Activated CD4-positive, alpha-beta T cell treated with anti-CD3 and anti-CD28 coated beads for 24 hours (primary cell): ENCODE measurements at places on chromosomes 13 and 19.

DNA sequence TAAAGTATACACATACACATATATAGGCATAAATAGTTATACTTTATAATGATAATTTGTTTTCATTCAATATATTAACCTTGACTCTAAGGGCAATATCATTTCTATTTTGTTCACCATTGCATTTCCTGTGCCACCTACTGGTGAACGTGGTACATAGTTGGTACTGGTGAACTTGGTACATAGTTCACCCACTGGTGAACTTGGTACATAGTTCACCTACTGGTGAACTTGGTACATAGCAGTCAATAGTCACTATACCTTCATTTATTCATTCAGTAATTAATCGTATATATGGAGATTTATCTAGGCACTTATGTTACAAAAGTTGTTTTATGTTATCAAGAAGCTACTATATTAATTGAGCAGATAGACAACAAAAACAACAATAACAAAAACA lies 172.6 kb upstream of the ATXN8OS start:
- no peak for DNase-seq

- no peak for DNase-seq
These were observed 65.2 kb downstream of the SOX1 start for GRCh38 chr13:112132142-112132541.

DNA sequence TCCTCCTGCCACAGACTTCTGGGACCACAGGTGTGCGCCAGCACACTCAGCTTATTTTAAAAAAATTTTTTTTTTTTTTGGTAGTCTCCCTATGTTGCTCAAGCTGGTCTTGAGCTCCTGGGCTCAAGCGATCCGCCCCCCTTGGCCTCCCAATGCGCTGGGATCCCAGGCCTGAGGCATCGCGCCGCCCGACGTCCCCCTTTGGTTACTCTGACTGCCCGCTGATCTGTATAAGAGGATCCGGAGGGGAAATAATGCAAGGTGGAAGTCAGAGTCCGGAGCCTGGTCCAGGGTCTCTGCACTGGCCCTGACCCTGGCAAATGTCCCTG lies 486 bp upstream of the ZNF805 start:
- DNase-seq = no peak

GRCh38 chr13:40626977-40627376 lies 39.5 kb downstream of the FOXO1 start:
- no peak for DNase-seq

GRCh38 chr13:114167426-114167825 lies 11.6 kb upstream of the CFAP97D2 start:
- DNase-seq = no peak

DNA sequence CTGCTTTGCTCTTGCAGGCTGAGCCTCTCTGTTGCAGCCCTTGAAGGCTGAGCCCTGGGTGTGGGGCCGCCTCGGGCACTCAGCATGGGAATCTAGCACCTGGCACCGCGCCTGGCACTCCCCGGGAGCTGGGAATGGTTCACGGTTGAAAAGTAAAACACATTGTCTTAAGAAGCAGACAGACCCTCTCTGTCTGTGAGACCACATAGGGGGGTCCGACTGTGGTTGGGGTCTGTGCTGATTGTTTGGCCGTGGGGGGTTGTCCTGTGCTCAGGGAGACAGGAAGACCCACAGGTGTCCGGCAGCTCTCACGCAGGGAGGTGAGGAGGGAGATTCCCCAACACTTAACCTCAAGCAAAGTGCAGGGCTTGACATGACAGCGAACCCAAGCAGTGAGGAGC lies 64.8 kb downstream of the SOX1 start:
- DNase-seq = no peak

GRCh38 chr19:51726049-51726448 lies 2.3 kb upstream of the HAS1 start:
- DNase-seq = no peak

DNA sequence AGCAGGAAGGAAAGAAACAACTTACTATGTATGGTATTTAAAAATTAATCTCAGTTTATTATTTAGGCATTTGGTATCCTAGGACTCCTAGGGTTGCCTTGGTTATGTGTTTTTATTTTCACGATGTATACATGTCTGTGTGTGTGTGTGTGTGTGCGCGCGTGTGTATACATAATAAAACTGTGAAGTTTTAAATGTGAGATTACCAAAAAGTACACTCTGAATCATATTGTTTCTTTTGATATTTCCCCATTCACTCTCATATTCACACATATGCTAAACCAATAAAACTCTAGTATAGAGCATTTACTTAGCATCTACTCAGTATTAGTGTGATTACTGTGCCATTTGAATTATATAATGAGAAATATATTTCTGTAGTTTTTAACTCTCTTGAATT lies 30.8 kb upstream of the NDFIP2 start:
- no peak for DNase-seq

- DNase-seq = no peak
These were observed 32.3 kb upstream of the GJB6 start for GRCh38 chr13:20264271-20265018.

- DNase-seq = no peak
These were observed 93.2 kb upstream of the CSNK1A1L start for GRCh38 chr13:37198629-37199028.

- peak; percentile 9 for DNase-seq
These were observed at the start of gene CCNA1 for GRCh38 chr13:36432106-36432544. TSS of gene CCNA1 (plus strand) at chr13:36432495. CDS start at chr13:36433057, 562 bp downstream.

DNA sequence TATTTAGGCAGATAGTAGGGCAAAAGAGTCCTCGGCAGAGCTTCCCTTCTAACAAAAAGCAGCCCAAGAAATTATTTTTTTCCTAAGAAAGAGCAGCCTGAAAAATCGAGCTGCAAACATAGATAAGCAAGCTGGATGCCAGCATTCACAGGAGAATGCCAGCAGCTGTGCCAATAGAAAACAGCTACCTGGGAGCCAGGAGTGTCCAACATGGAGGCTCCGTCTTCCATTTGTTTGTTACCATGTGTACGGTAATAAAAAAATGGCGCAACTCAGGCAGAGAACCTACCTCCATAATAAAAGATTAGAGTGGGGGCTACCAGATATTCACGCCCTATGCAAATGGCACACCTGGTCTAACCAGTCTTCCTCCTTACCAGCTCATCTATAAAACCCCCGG lies 77.6 kb upstream of the IPO5 start:
- DNase-seq = no peak

DNA sequence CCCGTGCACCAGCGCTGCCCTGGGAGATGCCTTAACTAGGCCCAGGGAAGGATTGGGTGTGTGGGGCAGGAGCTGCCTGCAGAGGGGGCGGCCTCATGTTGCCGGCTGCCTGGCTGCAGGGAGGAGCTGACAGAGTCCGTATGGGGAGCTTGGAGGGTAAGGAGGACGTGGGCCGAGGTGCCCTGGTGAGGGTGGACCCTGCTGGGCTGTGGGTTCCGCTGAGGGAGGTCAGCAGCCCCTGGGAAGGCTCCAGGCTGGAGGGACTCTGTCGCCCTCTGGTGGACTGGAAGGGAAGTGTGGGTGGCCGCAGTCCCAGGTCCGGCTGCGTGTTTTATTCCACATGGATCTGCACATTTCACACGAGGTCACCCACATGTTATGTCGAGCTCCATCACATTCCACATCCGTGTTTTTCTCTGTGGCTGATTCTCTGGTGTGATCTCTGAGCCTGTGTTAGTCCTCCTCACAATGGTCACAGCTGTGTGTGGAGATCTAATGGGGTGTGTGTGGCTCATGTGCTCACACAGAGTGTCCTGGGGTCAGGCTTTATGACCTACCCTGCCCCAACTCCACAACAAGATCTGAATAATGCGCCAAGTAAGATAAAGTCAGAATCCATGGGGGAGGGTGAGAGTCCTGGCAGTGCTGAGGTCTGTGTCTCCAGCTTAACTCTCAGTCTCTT lies 1.8 kb upstream of the CEACAM8 start:
- DNase-seq = peak; percentile 26

- no peak for DNase-seq
These were observed 186.5 kb upstream of the SPRY2 start for GRCh38 chr13:80527400-80527799.

GRCh38 chr13:37446503-37446902 lies 152.1 kb downstream of the POSTN start:
- no peak for DNase-seq

- no peak for DNase-seq
These were observed 36.6 kb upstream of the ZSCAN5A start for GRCh38 chr19:56351208-56351607.

DNA sequence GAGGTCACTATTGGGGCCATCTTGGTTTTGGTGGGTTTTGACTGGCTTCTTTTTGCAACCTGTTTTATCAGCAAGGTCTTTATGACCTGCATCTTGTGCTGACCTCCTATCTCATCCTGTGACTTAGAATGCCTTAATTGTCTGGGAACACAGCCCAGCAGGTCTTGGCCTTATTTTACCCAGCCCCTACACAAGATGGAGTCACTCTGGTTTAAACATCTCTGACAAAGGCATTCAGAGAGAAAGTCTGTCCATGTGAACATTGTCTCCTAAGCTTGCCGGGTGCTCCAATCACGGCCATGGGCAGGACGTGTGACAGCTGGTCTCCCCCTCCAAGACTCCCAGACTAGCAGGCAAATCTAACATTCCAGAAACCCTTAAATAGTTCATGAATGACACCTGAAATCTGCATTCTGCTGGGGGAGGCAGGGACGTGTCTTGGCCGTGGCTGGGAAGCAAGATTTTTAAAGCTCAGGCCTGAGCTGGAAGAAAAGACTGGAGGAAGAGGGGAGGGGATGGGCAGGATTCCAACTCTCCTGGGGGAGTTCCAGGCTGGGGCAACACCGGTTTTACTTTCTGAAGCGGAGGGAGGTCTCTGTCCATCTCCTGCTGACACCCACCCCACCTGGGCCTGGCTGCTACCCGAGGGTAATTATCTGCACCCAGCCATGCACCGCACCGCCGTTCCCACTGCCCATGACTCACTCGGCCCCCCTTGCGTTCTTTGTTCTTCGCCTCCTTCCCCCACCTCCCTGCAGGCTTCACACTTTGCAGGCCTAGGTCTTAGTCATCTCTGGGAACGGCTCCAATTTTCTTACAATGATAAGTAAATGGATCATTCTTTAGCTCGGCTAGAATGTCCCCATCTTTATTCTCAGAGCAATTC lies 11.6 kb upstream of the OR1M1 start:
- DNase-seq = no peak

- peak; percentile 65 for DNase-seq
These were observed 21.1 kb downstream of the PRR36 start for GRCh38 chr19:7852851-7853769.

- DNase-seq = no peak
These were observed at the start of gene KLK11 for GRCh38 chr19:51026554-51026831. TSS of gene KLK11 (minus strand) at chr19:51026616. CDS start at chr19:51025631, 985 bp downstream.

GRCh38 chr19:46928951-46929350 lies 68.2 kb downstream of the ARHGAP35 start:
- no peak for DNase-seq

DNA sequence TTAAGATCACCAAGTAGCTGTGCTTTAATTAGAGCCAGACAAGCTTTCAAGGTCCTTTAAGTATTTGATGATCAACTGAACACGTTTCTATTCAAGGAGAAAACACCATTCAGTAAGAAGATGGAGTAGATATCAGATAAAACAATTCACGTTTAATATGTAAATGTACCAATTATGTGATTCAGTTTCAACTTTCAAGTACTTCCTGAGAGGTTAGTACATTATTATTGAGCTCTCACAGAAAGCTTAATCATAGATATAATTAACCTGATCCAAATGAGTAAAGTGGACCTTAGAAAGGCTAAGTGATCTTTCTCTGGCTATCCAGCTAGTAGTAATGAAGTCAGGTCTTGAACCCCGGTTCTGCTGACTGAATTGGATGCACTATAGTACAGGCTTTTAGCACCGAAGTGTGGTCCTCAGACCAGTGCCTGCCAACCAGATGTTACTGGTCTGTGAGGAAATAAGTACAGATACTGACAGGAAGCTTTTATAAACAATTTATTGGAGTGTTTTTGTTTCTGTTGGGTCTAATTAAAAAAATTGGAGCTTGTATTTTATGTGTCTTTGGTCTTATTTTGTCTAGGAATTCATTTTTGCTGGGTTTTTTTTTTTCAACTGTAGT lies 10.2 kb downstream of the CLN5 start:
- no peak for DNase-seq

DNA sequence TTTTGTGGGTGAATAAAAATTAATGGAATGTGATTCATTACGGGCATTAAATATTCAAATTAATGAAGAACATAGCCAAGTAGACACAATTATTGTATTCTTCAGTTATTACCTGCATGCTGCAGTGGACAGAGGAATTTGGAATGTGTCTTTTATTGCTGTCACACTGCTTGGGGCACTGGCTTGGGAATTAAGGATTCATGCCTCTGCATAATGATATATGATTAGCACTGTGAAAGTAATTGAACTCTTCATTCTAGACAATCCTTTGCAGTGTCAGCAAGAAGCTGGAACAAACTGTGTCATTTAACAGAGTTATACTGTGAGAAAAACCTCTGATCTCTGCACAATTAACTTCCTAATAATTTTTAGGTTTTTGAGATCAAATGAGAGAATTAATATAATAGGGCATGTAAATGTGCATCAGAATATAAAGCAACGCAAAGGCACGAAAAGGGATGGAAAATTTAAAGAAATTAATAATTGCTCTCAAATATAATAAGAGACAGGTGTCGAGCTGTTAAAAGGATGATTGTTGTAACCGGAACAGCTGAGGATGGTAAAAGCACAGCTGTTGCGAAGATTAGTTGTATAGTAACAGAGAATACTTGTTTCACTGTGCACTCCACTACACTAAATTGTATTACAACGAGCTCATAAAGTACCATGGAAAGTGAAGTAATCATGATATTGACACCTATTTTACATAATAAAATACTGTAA lies 235.1 kb upstream of the MIR17HG start:
- DNase-seq = no peak

DNA sequence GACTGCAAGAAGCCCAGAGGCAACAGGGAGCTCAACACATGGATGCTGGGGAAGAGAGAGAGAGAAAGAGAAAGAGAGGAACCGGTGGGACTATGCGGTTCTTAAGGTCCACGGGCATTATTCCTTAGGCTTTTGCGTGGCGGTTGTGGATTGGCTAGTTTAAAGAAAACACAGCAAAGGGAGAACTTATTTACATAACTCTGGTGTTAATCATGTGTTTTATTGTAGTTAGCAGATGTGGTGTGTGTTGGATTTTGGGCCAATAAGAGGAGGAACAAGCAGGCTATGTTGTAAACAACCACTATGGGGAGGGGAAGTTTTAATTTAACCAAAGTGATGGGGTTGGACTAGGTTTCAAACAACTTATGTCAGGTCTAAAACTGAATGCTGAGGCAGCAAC lies 275.3 kb upstream of the KLF12 start:
- DNase-seq = no peak

GRCh38 chr13:93765062-93765461 lies 538.5 kb downstream of the GPC6 start:
- DNase-seq = no peak

DNA sequence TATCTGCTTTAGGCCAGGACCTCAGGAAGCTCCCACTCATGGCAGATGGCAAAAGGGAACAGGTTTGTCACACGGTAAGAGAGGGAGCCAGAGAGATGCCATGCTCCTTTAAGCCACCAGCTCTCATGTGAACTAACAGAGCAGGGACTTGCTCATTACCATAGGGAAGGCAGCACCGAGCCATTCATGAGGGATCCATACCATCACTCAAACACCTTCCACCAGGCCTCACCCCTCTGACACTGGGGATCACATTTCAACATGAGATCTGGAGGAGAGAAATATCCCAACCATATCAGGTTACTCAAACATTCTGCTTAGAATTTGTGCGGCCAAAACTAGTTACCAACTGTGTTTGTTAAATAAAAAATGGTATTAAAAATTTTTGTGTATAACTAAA lies 427.0 kb downstream of the UQCRFS1 start:
- DNase-seq = no peak
